T-helper 22 cell (primary cell): ENCODE measurements at places on chromosomes 7 and 10.

GRCh38 chr7:74655768-74656440 is 1.6 kb upstream of the GTF2I start:
- DNase-seq = no peak

- DNase-seq = no peak
These were observed 90.8 kb downstream of the AGMO start for GRCh38 chr7:15470825-15471668.

GRCh38 chr10:103062854-103063590 is 130.1 kb downstream of the NT5C2 start:
- no peak for DNase-seq

DNA sequence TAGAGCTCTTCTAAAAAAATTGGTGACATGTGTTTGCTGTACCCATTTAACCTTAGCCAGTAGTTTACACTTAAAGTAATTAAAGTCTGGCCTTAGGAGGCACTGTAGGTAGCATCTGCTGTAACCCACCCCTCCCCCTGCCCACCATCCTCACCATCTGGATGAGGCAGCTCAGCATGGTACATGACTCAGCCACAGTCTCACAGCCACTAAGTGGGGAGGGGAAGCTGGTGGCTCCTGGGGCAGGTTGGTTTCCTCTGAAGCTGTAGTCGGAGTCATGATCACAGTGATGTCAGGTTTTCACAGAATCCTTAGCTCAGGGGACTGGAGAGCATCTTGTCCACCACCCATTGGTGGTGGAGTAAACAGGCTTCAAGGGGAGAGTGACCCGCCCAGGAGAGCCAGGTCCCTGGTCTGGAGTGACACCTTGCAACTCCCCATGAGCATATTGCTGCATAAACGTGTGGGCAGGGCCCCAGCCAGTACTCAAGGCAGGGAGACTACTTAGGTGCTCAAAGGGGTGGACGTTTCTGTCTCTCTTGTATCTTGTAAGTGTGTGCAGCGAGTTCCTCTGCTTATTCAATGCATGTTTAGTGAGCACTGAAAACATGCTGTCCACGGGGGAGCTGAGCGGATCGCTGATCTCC is 125.9 kb downstream of the GRK5 start:
- no peak for DNase-seq

GRCh38 chr10:3068968-3069737 is 1.8 kb downstream of the PFKP start:
- DNase-seq = no peak

DNA sequence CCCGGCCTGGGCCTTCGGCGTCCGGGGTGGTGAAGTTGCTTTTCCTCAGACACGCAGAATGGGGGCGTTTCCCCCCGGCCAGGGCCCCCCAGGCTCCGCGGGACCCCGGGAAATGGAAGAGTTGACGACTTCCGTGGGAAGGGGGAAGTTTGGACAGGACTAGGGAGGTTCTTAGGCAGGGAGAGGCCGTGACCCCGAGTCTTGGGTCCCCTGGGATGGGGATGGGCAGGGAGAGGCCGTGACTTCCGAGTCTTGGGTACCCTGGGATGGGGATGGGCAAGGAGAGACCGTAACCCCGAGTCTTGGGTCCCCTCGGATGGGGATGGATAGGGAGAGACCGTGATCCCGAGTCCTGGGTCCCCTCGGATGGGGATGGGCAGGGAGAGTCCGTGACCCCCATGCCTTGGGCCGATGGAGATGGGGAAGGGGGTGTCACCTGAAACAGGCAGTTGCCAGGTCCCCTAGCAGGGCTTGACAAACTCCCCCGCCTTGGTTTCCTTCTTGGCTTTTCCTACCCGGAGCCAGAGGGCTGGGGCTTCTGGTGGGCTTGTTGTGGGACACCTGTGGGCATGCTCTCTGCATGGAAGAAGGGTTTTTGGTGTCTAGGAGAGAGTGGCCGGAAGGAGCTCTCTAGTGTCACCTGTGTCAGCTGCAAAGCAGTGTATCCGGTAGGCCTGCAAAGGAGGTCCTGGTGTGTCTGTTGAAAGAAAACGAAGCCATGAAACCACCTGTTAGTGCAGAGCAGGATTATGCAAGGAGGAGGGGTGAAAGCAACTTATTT is 1.1 kb downstream of the TRRAP start:
- peak; percentile 54 for DNase-seq

GRCh38 chr10:78342827-78343653 is 309.4 kb downstream of the RPS24 start:
- no peak for DNase-seq

DNA sequence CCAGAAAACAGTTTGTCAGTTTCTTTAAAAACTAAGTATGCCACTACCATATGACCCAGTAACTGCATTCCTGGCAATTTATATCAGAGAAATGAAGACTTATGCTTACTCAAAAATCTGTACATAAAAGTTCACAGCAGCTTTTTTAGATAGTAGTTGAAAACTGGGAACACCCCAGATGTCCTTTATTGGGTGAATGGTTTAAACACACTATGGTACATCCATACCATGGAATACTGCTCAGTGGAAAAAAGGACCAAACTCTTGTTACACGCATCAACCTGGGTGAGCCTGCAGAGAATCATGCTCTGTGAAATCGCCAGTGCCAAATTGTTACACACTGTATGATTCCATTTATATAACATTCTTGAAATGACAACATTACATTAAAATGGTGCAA is 127.6 kb upstream of the RET start:
- no peak for DNase-seq

GRCh38 chr7:26292768-26293560 is 1.3 kb downstream of the SNX10 start:
- DNase-seq = no peak

- DNase-seq = no peak
These were observed 56.8 kb downstream of the PARP12 start for GRCh38 chr7:140005754-140006503.

DNA sequence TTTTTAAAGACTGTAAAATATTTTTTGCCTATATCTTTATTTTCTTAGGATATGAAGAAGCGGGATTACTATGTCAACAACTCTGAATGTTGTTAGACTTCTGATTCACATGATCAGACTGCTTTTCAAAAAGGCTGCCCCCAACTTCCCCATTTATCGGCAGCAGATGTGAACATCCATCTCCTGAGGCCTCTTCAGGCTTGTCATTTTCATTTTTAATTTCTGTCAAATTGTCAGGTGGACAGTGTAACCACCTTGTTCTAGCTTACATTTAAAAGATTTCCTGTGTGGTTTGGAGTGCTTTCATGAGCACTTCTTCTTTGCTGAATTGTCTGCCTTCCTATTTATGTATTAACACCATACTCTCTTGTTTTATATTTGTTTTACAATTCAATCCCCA is 78.8 kb upstream of the GSDME start:
- DNase-seq = no peak

DNA sequence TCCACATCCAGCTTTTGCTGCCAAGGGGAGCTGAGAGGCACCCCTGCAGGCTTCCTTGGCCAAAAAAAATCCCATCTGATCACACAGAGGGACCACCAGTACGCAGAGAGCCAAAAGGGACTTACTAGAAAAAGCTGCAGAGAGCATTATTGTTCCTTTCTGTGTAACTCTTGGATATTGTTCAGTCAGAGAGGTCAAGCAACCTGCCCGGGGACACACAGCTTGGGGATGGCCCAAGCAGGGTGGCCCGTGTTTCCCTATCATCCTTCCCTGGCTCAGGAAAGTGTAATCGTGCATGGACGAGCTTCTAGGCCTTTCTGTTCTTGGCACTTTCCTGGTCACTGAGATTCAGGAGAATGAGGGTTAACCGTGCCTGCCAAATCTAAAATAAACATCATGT is 84.1 kb upstream of the SH2B2 start:
- DNase-seq = no peak

- DNase-seq = no peak
These were observed 868.1 kb upstream of the AUTS2 start for GRCh38 chr7:68730194-68730593.

- DNase-seq = no peak
These were observed 17.9 kb downstream of the COPG2 start for GRCh38 chr7:130650611-130651120.

GRCh38 chr10:127299956-127300689 is 103.7 kb upstream of the INSYN2A start:
- DNase-seq = no peak

DNA sequence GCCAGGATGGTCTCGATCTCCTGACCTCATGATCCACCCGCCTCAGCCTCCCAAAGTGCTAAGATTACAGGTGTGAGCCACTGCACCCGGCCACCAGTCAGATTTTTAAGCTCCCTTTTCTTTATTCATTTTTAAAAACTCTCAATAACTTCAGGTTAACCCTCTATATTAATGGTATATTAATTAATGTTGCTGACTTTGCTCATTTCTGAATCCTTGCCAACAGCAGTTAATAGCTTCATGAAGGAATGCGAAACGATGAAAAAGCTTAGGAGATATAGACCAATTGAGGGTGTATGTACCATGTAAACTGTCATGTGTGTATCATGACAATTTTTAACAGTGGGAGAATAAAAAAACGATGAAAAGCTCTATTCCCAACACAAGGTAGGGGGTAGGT is 27.5 kb downstream of the PNPLA8 start:
- DNase-seq = no peak

DNA sequence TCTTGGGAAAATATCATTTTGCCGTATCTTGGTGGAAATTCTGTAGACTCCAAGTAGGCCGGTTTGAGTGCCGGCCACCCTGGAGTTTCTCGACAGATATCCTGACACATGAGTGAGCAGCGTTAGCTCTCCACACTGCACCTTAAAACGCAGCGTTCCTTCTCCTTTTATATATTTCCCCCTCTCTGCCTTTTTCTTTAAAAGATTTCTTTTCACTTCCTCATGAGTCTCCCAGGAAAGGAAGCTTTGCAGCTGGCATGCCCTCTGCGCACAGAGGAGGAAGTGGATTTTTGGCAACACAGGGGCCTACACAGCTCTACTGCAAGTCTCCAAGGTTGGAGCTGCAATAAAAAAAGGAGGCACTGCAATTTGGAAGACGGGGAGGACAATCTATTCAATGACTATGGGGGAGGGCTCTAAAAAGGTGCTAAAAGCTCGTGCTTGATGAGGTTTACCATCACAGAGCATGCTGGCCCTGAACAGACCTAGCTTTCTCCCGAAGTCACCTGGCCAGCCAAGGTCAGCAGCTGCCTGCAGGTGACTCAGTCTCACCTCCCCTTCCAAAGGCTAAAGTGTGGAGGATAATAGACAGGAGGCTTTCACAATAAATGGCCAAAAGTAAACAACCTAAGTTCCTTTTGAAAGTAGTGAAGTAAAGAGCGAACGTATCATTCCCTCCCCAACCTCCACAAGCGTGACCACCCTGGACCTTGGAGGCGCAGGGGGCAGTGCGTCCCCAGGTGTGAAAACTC is 252.8 kb downstream of the ZMYND11 start:
- DNase-seq = no peak
